ENCODE measurements at places on chromosomes 3 and 15. TPM values are rescaled to one million over a fixed set of nuclear protein-coding genes. Genes with fewer than 3 reads are reported as not detected.

The PARP16 gene
- polyA plus RNA-seq, result 15.7 TPM

The ALG1L2 gene
- polyA plus RNA-seq, result not detected

The CEP19 gene
- polyA plus RNA-seq, result 4.7 TPM

DNA sequence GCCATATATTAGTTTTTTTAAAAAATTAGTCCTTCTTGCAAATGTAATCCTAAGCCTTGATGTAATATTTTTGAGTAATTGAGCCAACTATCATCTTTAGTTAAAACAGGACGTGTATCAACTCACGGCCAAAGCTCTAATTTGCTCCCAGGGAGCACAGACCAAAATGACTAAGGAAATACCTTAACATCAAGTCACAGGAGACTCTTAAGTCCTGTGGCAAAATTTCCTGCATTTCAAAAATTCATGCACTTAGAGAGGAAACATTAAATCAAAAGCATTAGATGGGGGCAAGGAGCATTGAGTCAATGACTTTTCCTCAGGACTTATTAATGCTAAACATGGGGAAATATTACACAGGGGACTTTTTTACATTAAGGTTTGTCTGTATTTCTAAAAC is 276.0 kb downstream of the MFSD1 start:
- DNase-seq, result no peak

The PLA2G4B gene
- polyA plus RNA-seq, result 6.3 TPM

Data from GM12878 (cell line).